ENCODE measurements at places on chromosomes 7 and 10. TPM values are rescaled to one million over a fixed set of nuclear protein-coding genes. Genes with fewer than 3 reads are reported as not detected.
A peak's percentile ranks its signal among the peaks of the same experiment; 100 is the strongest.

DNA sequence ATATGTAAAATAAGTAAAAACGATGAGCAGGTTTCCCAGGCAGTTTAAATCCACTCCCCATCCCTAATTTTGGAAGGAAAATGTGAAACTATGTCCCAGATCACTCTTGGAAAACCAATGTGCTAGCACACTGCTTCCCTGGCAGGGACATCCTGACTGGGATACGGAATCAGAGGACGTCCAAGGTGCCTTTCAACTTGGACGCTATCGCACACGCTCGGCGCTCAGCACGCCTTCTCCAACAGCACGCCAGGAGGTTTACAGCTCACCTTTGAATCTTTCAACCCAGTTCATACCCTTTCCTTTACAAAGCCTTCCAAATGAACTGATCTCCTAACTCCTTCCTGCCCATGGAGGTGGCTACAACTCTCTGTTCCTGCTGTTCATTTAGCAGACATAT lies 47.1 kb downstream of the BEND7 start:
- DNase-seq: no peak
- H3K27me3 ChIP-seq: no peaks in the 10 kb centered on the region
- H3K27ac ChIP-seq: no peak overlapping the region
- no peak overlapping the region for H3K4me3 ChIP-seq
- no peaks in the 10 kb centered on the region for H3K36me3 ChIP-seq

- no peaks in the 10 kb centered on the region for H3K4me1 ChIP-seq
- H3K27ac ChIP-seq: no peak overlapping the region
- no peaks in the 10 kb centered on the region for H3K36me3 ChIP-seq
Measured at GRCh38 chr10:130810856-130811255, 500.7 kb downstream of the TCERG1L start.

DNA sequence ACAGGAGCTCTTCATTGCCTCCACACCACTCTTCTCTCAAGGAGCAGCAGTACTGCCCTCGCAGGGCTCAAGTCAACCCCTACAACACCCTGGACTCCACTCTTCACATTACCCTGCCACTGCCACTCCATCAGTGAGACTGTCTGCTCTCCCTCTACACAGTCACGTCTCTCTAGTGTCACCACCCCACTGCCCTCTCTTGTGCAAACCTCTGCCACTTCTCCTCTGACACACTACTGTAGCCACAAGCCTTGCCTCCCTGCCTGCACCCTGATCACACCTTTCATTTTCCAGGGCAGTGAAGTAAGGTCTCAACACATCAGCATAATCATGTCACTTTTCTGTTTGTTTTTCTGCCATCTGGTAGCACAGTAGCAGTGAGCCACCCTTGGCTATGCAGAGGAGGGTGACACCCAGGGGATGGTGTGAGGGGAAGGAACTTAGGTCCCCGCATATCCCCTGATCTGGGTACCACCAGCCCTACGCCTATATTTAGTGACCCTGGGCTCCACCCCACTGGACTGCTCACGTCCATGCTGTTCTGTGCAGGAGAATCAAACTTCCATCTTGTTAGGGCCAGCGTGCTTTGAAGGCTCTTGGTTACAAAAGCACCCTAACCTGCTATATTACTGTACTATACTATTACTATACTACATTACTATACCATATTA lies 1.6 kb downstream of the C10orf143 start:
- DNase-seq: no peak
- H3K4me3 ChIP-seq: peak overlapping the region; percentile 65
- no peak overlapping the region for H3K27ac ChIP-seq
- no peaks in the 10 kb centered on the region for H3K36me3 ChIP-seq
- peaks cover 4% of the 10 kb centered on the region for H3K4me1 ChIP-seq
- no peaks in the 10 kb centered on the region for H3K27me3 ChIP-seq

Gene TLX1
- total RNA-seq: not detected

Gene FAM237B
- total RNA-seq: not detected

DNA sequence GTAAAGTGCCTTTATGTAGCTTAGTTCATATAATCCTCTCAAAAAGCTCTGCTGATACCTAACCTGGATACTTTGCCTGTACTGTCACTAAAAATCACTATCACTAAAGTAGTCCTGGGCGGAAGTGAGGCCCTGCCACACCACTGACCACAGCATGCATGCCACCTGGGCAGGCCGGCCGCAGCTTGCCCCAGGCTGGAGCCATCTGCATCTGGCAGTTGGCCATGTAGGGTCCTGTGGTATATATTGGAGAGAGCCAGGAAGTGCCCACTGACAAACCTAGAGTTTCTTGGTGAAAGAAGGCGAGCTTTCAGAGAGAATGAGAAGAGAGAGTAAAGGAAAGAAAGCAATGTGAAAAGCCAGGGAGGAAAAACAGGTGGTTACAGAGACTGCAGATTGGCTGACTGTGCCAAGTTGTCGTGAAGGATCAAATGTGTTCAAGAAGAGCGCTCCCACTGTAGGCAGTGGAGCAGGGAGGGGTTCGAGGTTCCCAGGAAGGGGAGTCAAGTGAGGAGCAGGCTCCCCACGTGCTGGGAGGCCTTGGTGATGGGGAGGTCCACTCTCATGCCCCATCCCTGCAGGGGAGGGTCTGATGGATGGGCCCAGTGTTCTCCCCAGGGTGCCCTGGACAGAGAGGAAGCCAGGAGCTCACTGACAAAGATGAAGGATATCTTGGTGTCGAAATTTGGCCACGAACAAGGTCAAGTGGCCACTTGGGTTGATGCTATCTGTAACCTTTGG lies 13.6 kb downstream of the LOXL4 start:
- no peaks in the 10 kb centered on the region for H3K4me1 ChIP-seq
- no peak overlapping the region for H3K27ac ChIP-seq
- no peak overlapping the region for H3K4me3 ChIP-seq
- H3K36me3 ChIP-seq: no peaks in the 10 kb centered on the region
- no peaks in the 10 kb centered on the region for H3K27me3 ChIP-seq
- no peak for DNase-seq

DNA sequence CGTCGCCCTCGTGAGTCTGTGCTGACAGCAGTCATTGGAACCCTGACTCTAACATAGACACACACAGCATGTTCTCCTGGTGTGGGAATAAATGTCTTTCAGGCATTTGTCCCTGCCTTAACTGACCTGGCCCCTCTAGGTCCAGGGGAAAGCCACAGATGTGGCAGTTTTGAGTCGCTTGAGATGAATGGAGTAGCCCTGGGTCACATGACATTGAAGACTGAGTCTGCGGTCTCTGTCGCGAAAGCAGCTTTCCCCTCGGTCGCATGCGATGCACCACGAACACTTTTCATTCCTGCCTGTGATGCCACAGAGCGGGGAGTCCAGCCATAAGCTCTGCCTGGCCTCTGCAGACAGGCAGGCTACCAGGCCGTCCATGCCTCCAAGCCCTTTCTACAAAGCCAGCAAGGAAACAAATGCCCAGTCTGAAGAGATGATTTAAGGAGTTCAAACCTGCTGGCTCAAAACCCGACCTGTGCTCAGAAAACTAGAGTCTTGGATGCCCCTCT lies 172.3 kb downstream of the WDR37 start:
- H3K27me3 ChIP-seq: no peaks in the 10 kb centered on the region
- H3K4me3 ChIP-seq: no peak overlapping the region
- no peaks in the 10 kb centered on the region for H3K4me1 ChIP-seq

- DNase-seq: no peak
- no peak overlapping the region for H3K4me3 ChIP-seq
- no peak overlapping the region for H3K27ac ChIP-seq
- no peaks in the 10 kb centered on the region for H3K27me3 ChIP-seq
- H3K36me3 ChIP-seq: no peaks in the 10 kb centered on the region
Measured at GRCh38 chr7:1520539-1521234, 9.8 kb upstream of the MAFK start.

DNA sequence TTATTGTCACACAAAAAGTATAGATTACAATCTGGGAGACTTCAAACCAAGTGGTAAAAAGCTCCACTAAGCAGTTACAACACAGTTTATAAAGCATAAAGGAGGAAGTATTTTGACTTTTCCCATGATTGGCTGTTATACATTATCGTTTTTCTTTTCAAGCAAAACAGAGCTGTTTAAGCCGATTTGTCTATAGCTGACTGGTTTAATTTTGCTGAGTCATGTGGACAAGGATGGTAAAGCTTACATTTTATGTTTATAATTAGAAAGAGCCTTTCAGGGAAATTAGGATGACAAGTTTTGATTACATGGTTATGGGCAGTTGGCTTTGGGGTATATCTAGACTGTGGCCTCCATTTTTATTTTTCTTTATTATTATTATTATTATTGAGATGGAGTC lies 152.5 kb upstream of the STK17A start:
- H3K27me3 ChIP-seq: no peaks in the 10 kb centered on the region
- H3K27ac ChIP-seq: no peak overlapping the region
- H3K4me1 ChIP-seq: no peaks in the 10 kb centered on the region
- H3K36me3 ChIP-seq: no peaks in the 10 kb centered on the region

DNA sequence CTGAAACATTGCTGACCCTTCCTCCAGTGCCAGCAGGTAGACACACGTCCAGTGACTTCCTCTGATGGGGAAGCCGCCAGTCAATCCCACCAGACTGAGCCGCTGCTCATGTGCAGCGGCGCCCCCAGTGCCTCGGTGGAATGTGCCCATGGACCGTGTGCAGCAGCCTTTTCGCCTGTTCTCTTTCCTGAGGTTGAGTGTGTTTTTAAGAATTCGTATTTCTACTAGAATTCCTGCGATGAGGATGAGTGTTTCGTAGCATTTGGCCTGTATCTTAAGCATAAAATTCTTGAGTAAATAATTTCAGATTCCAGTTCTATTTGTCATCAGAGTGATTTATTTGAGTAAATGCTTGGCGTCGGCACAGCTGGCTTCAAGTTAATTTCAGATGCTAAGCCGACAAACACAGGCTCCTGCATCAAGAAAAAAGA lies 35.4 kb downstream of the BNIP3 start:
- H3K27ac ChIP-seq: no peak overlapping the region
- H3K36me3 ChIP-seq: peaks cover 28% of the 10 kb centered on the region
- no peaks in the 10 kb centered on the region for H3K4me1 ChIP-seq
- H3K27me3 ChIP-seq: no peaks in the 10 kb centered on the region
- no peak overlapping the region for H3K4me3 ChIP-seq

DNA sequence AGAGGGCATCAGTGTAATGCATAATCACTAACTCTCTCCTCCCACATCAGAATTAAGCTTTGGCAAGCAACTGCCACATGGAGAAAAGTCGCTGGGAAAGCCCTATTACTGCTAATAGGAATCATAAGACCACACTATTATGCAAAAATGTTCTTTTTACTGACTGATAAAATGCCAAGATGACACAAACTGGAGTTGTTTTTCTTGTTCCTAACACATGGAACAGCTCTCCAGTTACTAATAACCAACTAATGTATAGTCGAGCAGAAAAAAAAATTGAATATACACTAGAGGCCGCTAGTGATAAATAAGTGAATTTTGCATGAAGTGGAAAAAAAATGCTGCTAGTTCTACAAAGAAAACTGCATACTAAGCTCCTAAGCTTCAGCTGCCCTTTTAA lies 165.6 kb downstream of the TPK1 start:
- no peak overlapping the region for H3K27ac ChIP-seq
- no peaks in the 10 kb centered on the region for H3K27me3 ChIP-seq
- no peak overlapping the region for H3K4me3 ChIP-seq
- DNase-seq: no peak
- H3K4me1 ChIP-seq: no peaks in the 10 kb centered on the region
- H3K36me3 ChIP-seq: no peaks in the 10 kb centered on the region

DNA sequence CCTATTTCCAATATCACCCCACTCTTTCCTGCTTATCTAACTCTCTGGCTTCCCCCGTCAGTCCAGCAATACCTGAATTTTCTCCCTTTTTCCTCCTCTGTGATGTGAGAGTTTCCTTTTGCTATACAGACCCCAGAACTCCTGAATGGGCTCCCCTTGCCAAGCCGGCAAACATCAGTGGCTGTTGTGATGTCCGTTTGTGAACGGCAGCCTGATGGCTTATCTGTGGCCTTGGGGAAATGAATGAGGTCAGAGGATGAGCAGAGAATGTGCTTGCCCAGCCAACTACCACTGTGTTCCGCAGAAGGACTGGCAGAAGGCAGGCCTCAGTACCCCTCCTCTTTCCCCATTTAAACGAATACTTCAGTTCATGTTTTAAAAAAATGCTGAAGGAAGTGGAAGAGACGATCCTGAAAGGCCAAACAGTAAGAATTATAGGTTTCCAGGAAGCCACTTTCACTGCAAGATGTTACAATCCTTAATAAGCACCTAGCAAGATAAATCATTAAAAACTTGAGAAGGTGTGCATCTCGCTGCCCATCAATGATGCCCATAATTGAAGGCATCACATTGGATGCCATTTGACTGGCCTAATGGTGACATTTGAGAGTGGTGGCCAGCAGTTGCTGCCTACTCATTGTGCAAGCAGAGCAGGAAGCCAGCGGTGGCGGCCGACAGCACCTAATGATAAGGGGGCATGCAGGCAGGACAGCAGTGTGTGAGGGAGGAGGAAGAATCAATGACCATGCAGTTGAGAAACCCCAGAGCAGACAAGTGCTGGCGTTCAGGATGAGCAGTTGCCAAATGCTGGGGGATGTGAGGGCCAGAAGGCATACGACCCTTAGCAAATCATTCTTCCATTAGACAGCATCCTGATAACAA lies 31.5 kb downstream of the SLC18A2 start:
- no peak for DNase-seq
- no peaks in the 10 kb centered on the region for H3K4me1 ChIP-seq
- no peak overlapping the region for H3K4me3 ChIP-seq
- H3K36me3 ChIP-seq: no peaks in the 10 kb centered on the region
- no peak overlapping the region for H3K27ac ChIP-seq
- H3K27me3 ChIP-seq: no peaks in the 10 kb centered on the region

DNA sequence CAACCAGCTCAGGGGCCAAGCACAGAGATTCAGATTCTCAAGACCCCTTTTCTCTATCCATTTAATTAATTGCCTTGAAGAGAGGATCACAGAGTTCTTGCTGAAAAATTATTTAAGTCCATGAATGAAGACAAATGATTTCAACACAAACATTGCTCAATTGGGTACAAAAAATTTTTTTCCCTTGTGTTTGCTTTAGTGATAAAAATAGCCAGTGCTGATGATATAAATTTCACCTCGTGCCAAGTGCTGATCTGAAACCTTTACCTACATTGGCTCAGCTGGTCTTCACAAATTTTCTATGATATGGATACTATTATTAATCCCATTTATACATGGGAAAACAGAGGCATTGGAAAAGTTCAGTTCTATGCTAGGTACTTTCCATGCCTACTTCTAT lies 377.1 kb downstream of the NRG3 start:
- H3K4me1 ChIP-seq: no peaks in the 10 kb centered on the region
- H3K36me3 ChIP-seq: no peaks in the 10 kb centered on the region
- no peaks in the 10 kb centered on the region for H3K27me3 ChIP-seq

Gene TRUB1
- total RNA-seq: 14.9 TPM

- DNase-seq: no peak
- H3K4me3 ChIP-seq: no peak overlapping the region
- H3K36me3 ChIP-seq: no peaks in the 10 kb centered on the region
- no peak overlapping the region for H3K27ac ChIP-seq
- H3K4me1 ChIP-seq: no peaks in the 10 kb centered on the region
- H3K27me3 ChIP-seq: no peaks in the 10 kb centered on the region
Measured at GRCh38 chr7:50679218-50680007, 103.3 kb downstream of the GRB10 start.

Gene PNLIPRP2
- total RNA-seq: not detected

Gene ZMIZ2
- 12.5 TPM for total RNA-seq

Gene AS3MT
- 5.6 TPM for total RNA-seq

Gene CCDC172
- total RNA-seq: not detected
